ENCODE measurements at places on chromosomes 7 and 10.

DNA sequence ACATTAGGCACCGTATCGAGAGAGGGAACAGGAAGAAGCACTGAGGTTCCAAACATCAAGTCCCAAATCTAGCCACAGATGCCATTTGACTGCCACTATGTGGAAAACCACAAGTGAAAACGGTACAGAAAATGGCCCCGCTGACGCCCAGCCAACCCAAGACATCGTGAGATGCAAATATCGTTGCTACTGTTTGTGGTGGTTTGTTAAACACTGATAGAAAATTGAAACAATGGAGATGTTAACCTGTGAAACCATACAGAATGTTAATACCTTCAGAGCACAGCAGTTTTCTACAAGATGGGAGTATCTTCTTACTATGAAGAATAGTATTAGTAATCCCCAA lies 152.4 kb upstream of the LRRTM3 start:
- DNase-seq: no peak

- no peak for DNase-seq
Observed at GRCh38 chr7:47132471-47132870, 449.4 kb downstream of the TNS3 start.

- no peak for DNase-seq
Observed at GRCh38 chr7:140625908-140626868, 14.4 kb downstream of the DENND2A start.

DNA sequence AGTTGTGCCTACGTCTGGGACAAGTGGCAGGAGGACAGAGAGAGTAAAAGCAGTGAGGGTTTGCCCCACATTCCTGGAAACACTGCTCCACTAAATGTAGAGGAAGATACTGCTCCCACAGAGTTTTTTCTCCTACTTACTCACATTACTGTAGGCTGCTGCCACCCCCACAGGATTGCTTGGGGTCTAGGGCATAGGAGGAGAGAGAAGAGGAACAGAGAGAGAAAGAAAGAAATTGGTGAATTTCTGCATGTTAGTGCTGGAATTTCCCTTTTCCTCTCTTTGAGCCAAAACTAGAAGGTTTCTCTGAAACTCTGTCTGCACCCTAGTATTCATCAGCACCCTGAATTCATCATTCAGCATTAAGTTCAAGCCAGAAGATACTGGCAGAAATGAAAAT lies 397.9 kb downstream of the INHBA start:
- DNase-seq: no peak

GRCh38 chr7:116591202-116592040 lies 66.6 kb downstream of the CAV1 start:
- peak; percentile 3 for DNase-seq

DNA sequence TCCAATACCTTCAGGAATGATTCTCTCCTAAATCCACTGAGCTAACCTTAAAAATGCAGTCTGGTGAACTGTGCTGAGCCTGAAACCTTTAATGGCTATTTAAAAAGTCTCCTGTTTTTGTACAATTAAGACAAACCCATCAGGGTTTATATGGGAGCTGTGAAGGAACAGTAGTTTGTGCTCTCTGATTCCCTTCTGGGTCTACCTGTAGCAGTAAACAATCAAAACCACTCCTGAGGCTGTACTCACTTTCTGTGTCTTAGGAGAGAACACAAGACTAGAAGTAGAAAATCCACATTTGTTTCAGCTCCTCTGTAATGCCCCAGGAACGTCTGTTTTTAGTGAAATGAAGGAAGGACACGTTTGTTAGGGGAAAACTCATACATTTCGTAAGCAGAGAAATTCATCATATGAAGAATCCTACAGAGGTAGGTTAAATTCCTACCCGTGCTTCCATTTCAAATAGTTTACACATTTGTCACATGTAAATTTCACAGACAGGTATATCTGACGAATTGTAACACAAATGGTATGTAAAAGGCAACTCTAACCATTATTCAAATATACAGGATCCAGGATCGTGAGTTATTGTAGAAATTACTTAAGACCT lies 2.6 kb downstream of the CUX1 start:
- DNase-seq: no peak

DNA sequence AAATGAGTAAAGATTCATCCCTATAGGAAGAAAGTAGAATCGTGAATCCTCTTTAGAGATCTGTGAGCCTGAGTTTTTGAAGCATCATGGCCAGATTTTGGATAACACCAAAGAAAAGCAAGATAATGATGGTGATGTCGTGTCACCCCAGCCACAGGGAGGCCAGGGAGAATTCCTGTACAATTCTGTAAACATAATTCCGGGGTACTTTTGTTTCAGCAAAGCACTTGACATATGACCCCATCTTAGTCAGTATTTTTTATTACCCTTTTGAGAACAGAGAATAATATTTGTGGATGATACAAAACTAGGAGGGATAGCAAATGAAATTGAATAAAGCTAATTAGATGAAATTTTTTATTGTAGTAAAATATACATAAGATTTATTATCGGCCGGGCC lies 33.8 kb downstream of the NACAD start:
- no peak for DNase-seq

- DNase-seq: no peak
Observed at GRCh38 chr7:145534301-145534700, 582.3 kb upstream of the CNTNAP2 start.

DNA sequence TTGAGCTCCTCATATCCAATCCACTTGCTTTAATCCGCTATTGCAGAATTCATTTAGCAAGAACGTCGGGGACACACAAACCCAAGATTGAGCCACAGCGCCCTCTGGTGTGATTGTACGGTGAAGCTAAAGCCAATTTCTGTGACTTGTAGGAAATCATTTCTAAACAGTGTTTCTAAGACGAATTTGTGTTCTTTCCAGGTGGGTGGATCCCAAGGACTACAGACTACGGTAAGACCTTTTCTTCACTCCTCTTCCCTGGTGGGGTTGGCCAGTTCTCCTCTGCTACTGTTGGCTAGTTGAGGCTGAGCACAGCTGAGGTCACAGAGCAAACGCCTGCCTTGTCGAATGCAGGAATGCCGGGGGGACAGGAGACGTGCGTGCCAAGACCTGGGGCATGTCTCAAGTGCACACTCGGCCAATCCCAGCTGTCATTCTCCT lies 5.2 kb downstream of the DMBT1 start:
- DNase-seq: peak; percentile 60
